ENCODE measurements at places on chromosomes 3 and 15. TPM values are rescaled to one million over a fixed set of nuclear protein-coding genes. Genes with fewer than 3 reads are reported as not detected.
A peak's percentile ranks its signal among the peaks of the same experiment; 100 is the strongest.

GRCh38 chr3:193922034-193922774 is 213.7 kb upstream of the HES1 start:
- DNase-seq: no peak

Gene BFSP2
- total RNA-seq: not detected

Gene C3orf49
- not detected for total RNA-seq

DNA sequence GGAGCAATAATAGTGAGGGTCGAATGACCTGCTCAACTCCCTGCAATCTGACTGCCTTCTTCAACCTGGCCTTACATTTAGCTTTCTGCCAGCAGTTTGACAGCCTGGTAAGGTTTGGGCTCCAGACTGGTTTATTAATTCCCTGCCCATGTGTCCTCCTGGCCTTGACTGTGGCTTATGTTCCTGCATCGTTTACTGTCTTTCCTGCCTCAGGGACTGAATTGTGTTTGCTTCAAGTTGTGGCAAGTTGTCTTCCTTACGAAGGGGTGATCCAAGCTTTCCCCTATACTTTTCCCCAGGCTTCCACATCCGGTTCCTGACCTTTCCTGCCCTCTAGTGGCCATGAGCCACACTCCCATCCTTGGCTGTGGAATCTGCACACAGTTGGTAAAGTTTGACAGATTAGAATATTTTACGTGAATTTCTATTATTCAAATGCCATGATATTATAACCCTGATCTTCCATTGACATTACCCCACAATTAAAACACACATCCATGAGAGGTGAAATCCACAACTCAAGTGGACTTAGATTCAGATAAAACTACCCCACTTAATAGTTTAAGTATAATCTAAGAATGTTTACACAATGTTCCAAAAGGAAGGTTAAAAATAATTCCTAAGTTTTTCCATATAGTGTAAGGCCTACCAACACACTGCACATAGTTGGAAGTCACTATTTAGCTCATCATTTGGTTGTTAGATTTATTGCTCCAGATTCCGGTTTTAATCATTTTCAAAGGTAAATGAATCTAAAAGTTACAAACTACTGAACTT is 95.7 kb downstream of the NEDD4 start:
- DNase-seq: peak; percentile 56

Gene CCNB2
- 22.7 TPM for total RNA-seq

DNA sequence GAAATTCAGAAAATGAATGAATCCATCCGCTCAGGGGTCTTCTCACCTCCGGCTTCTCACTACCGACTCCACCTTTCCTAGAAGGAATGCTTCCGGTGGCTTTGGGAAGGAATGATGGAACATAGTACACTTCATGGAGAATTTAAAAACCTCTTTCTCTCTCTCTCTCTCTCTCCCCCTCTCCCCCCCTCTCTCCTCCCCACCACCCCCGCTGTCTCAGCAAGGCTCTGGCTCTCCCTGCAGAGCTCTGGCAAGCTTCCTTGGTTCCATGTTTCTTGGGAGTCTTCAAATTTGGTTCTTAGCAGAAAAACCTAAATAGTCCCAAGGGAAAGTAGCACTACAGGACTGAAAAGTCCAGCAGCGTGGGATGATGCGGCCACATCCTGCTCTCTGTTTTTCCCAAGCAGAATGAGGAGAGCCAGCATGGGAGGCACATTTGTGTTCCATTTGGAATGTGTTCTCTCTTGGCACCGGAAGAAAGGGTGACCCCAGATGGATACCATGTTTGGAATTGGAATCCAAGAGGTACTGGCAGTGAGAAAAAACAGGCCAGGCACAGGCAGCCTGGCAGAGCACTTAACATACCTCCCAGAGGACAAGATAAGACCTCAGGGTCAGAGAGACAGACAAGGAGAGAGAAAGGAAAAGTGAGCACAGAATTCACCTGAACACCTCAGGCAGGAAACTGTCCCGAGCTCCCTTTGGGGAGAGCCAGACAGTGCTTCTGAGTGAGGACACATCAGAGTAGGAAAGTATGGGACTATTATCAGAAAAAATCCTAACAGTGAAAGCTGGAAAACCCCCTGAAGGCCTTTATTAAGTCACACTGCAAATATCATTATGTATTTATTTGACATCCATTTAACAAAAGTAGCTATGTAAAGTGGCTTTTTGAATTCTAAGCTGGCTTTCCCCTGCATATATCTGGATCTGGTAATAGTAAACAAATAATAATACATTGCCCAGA is at the start of gene POPDC2:
TSS of gene POPDC2 (minus strand) at position 116 of the 967 bp plus-strand sequence. CDS start 166 bp downstream, outside the sequence.
- no peak for DNase-seq

DNA sequence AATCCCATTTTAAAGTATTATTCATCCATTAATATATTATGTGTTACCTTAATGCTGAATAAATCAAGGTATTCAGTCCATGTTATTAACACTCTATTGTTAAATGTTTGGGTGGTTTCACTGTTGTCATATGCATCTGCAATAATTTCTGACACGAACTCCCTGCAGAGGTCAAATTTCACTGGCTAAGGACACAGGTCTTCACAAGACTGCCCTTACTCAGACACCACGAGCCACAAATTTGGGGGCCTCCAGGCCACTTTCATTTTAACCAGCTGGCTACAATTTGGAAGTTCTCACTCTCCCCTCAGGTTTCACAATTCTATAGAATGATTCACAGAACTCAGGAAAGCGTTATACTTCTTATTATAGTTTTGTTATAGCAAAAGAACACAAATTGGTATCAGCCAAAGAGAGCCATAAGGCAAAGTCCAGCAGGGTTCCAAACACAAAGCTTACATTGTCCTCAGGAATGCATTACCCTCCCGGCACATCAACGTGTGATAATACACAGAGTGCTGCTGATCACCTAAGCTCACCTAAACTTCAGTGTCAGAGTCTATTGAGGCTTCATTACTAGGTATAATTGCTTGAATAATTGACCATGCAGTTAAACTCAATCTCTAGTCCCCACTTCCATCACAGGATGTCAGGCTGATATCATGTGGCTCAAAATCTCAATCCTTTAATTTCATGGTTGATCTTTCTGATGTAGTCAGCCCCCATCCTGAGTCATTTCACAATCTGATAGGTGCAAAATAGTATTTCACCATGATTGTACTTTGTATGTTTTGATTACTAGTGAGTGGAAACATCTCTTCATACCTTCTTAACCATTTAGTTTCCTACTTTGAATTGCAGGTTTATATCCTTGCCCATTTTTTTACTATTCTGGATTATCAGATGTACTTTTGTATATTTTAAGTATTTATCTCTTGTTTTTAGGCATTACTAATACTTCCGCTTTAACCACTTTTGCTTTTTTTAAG is 441.4 kb upstream of the AGTR1 start:
- no peak for DNase-seq

DNA sequence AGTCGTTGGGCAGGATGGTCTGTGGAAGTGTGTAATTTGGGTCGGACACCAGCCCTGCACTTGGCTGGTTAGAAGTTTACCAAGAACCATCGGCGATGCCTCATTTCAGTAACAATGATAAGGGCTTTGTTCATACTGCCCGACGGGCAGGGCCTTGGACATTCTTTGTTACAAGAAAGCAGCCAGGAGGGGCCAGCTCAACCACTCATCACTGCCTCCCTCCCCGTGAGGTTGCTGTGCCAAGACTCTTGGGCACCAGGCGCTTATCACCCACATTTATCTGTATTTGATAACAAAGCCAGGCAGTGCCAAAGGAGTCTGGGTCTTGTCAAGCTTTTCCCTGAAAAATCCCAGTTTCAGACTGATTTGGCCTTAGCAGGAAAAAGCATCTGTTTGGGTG is 235.0 kb downstream of the ADAMTS17 start:
- no peak for DNase-seq

DNA sequence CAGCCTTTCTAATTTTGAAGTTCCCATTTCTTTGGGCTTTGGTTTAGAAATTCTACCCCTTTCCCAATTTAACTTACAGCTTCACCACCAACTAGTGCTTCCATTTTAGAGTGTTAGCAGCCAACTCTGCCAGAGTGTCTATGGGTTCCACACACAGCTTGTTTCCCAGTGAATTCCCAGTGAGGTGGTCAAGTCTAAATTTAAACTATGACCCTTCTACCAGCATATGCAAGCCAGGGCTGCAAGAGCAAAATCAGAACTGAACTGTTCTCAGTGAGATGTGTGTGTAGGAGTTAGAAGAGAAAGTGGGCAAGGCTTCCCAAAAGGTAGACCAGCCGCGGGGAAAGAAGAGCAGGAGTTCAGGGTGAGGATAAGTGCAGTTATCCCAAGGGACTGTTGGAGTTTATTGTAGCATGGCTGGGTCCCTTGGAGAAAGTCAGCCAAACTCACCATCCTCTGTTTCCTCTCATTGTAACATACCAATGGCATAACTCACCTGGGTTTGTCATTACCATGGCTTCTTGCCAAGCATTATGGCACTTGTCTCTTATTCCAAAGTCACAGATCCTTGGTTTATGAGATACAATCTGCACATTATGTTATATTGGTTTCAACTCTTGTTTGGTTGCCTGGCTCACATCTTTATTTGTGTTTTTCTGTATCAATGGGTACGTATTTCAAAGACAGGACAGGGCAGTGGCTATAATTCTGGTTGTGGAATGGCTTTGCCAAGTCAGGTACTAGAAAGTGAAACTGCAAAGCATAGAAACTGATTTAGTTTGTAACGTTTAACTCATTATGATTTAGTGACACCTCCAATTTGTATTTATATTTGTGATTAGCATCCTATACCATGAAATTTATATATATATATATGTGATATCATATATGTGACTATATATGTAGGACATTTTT is 130.2 kb upstream of the UMPS start:
- DNase-seq: peak; percentile 73

Gene XCR1
- 0.17 TPM for total RNA-seq

Gene CPNE9
- total RNA-seq: not detected

DNA sequence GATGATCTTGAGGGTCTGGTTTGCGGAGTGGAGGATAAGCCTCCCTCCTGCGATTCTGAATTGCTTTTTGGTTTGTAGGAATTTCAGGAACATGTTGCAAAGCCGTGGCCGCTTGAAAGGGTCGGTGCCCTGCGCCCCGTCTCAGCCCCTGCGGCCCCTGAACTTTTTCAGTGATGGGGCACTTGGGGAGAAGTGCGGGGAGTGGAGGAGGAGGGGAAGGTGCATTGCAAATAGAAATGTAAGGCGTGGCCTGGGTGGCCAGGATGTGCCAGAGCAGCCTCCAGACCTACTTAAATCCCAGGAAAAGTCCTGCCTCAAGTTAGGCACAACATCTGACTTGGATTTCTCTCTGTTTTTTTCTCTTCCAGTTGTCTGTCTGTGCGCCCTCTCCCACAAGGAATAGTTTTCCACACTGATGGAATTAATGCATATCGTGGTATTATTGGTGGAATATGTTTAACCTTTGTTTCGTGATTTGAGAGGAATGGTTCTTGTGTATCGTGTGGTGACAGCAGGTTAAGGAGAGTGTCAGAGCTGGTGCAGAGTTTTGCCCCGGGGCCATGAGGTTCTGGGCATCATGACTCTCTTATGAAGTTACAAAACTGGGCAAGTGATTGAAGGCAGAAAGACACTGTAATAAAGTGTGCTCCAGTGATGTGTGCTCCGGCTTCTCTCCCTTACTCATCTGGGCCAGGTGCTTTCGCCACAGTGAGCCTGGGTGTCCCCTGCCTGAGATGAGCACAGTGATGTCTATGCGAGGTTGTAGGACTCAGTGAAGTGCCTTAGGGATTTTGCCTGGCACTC is 153.8 kb downstream of the PGPEP1L start:
- DNase-seq: peak; percentile 55

Gene COL8A1
- 1.9 TPM for total RNA-seq
